Heart left ventricle (tissue), 16 donors: ENCODE measurements at places on chromosomes 13 and 19.

GRCh38 chr13:111129465-111130115, 14.5 kb downstream of the ARHGEF7 start:
- DNase-seq, result no peak

DNA sequence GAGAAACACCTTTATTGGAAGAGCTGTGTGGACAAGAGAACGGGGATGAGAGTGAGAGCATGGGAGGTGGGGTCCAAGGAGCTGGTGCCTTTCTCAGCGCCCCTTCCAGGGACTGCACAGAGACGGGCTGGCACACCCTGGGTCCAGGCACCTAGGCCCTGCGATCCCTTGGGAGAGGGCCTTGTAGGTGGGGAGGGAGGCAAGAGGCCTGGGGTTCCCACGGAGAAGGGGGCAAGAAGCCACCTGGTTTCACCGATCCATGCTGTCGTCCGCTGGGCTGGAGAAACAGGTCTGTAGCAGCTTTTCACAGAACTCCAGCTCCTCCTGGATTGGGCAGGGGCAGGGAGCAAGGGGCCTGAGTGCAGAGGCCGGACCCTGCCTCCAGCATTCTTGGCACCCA, 3.5 kb upstream of the PPP6R1 start:
- DNase-seq, result no peak

GRCh38 chr13:27487776-27488175, 37.4 kb upstream of the MTIF3 start:
- DNase-seq, result no peak

GRCh38 chr13:91181892-91182291, 165.6 kb upstream of the MIR17HG start:
- DNase-seq, result no peak

- no peak for DNase-seq
Observed at GRCh38 chr13:93378184-93378583, 151.6 kb downstream of the GPC6 start.

DNA sequence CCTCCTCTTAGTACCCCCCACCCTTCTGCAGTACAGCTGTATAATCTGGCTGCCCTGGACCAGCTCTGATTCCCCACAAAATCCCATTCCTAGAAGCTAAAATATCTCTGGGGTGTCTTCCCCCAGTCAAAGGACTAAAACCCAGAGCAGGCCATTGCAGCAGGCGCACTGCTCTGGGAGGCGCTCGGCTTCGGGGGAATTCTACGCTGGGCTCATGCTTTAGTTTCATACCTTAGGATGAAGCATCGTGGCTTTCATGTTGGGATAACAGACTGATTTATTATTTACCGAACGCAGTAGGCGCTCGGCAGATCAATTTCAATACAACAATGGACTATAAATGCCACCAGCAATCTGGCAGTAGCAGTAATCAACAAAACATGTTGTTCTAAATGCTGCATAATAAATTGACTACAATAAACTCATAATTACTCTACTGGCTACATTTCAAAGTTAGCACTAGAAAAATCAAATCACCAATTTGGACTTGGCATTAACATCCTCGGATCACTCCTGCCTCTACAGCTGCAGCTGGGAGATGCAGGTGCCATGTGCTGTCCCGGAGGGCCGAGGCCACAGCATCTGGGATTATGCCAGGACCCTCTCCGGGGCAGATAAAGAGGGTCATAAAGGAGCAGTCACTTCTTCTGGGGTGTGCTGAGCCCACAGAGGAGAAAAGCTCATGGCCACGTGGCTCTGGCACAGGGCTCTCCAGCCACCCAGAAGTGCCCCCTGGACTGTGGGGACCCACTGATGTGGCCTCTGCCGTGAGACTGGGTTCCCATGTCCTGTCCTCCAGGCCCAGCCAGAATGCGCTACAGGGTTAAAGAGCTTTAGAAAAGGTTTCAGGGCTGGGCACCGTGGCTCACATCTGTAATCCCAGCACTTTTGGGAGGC, 35.3 kb downstream of the CEBPG start:
- no peak for DNase-seq

- DNase-seq, result peak; percentile 89
Observed at GRCh38 chr19:36489920-36490415, 607 bp upstream of the ZNF566 start.

DNA sequence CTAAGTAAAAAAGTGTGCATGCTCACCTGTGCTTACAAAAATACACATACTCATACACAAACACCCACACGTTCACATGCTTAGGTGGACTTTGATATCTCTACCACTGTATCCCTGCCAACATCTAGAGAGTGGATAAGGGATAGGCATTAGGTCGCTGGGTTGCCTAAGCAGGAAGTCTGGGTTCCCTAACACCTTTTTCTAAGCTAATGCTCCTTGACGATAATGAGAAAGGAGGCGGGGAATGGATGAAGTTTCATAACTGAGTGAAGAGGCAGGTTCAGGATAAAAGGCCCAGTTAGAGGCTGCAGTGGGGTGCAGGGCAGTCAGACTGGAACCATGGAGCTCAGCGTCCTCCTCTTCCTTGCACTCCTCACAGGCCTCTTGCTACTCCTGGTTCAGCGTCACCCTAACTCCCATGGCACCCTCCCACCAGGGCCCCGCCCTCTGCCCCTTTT, 41.9 kb upstream of the CYP2A7 start:
- DNase-seq, result no peak

DNA sequence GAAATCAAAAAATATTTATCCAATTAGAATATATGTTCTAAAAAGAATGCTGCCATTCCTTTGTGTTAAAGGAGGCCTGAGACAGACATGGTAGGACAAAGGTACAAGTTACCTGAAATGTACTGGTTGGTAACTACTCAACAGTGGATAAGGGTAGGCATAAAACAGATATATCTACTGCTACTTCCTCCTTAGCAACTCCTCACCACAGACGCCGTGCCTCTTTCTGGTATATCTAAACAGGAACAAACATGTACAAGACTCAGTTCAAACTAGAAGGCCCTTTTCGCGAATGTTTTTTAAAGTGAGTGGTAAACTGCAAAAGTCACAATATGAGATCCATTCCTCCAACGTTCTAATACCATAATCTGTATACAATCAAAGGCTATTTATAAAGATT, 86.9 kb downstream of the TBC1D4 start:
- no peak for DNase-seq
